ENCODE measurements at places on chromosomes 12 and 14. TPM values are rescaled to one million over a fixed set of nuclear protein-coding genes. Genes with fewer than 3 reads are reported as not detected.

GRCh38 chr12:132131952-132132351, 12.2 kb downstream of the DDX51 start:
- DNase-seq: peak; percentile 53
- peaks cover 3% of the 10 kb centered on the region for H3K36me3 ChIP-seq
- no peak overlapping the region for H3K27ac ChIP-seq
- no peak overlapping the region for H3K4me3 ChIP-seq

DNA sequence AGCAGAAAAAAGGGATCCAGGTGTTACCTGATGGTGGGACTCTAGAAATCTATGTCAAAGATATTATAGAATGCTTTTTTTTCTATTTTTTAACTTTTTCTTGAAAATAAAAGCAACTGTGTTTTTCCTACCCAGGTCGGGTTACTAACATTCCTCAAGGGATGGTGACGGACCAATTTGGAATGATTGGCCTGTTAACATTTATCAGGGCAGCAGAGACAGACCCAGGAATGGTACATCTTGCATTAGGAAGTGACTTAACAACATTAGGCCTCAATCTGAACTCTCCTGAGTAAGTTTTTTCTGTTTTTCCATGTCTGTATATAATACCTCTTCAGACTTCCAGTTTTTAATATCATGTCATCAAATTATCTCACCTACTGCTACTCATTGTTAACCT, 27.6 kb upstream of the KCNMB4 start:
- peaks cover 78% of the 10 kb centered on the region for H3K36me3 ChIP-seq
- no peak for DNase-seq
- H3K27ac ChIP-seq: no peak overlapping the region
- H3K4me3 ChIP-seq: no peak overlapping the region
- H3K27me3 ChIP-seq: no peaks in the 10 kb centered on the region

GRCh38 chr14:68257969-68258368, 438.4 kb downstream of the RAD51B start:
- no peak overlapping the region for H3K4me3 ChIP-seq
- peaks cover 6% of the 10 kb centered on the region for H3K4me1 ChIP-seq
- DNase-seq: no peak
- no peak overlapping the region for H3K27ac ChIP-seq
- no peaks in the 10 kb centered on the region for H3K27me3 ChIP-seq

DNA sequence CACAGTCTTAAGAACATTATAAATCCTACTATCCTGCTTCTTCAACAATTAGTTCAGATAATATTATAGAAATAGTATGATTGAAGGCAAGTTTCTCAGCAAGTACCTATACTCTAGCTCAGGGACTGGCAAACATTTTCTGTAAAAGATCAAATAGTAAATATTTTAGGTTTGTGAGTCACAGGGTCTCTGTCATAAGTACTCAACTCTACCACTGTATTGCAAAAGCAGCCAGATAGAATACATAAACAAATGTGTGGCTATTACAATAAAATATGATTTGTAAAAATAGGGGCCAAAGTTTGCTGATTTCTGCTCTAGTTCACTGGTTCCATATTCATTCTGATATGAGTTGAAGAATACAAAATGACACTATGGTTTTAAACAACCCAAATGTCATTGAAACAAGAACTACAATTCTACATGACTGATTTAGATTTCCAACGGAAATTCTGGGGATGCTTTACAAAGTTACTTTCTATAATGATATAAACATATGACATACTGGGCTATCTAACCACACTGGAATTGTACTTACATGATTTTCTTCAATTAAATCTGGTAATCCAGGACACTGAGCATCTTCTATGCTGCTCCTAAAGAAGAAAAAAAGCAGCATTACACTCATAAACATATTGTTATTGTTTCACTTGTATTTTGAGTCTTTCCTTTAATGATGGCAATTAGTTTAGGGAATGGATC, 23.2 kb downstream of the LGALS3 start:
- DNase-seq: no peak
- no peak overlapping the region for H3K27ac ChIP-seq
- no peaks in the 10 kb centered on the region for H3K4me1 ChIP-seq
- no peak overlapping the region for H3K4me3 ChIP-seq
- no peaks in the 10 kb centered on the region for H3K36me3 ChIP-seq

- DNase-seq: no peak
- no peaks in the 10 kb centered on the region for H3K27me3 ChIP-seq
- no peaks in the 10 kb centered on the region for H3K4me1 ChIP-seq
- no peaks in the 10 kb centered on the region for H3K36me3 ChIP-seq
- H3K4me3 ChIP-seq: no peak overlapping the region
- H3K27ac ChIP-seq: no peak overlapping the region
These were observed 1036.2 kb upstream of the FLRT2 start for GRCh38 chr14:84493779-84494178.

- H3K36me3 ChIP-seq: no peaks in the 10 kb centered on the region
- H3K4me3 ChIP-seq: no peak overlapping the region
- H3K27ac ChIP-seq: no peak overlapping the region
- peaks cover 5% of the 10 kb centered on the region for H3K4me1 ChIP-seq
- H3K27me3 ChIP-seq: peaks cover 22% of the 10 kb centered on the region
These were observed 68.4 kb upstream of the DLK1 start for GRCh38 chr14:100658181-100658886.

GRCh38 chr12:102050660-102051430, 10.9 kb downstream of the WASHC3 start:
- no peak overlapping the region for H3K27ac ChIP-seq
- no peaks in the 10 kb centered on the region for H3K27me3 ChIP-seq
- H3K4me1 ChIP-seq: peaks cover 5% of the 10 kb centered on the region

DNA sequence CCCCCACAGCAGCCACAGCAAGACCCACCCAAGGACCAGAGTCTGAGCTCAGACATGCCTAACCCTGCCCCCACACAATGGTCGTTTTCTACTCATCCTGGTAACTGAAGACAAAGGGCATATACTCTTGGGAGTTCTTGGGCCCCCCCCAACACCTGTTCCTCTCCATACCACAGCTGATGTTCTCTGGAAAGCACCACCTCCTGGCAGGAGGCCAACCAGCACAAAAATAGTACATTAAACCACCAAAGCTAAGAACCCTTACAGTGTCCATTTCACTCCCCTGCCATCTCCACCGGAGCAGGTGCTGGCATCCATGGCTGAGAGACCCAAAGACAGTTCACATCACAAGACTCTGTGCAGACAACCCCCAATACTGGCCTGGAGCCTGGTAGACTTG, 80.6 kb upstream of the DAAM1 start:
- H3K27me3 ChIP-seq: no peaks in the 10 kb centered on the region
- H3K4me3 ChIP-seq: no peak overlapping the region
- DNase-seq: no peak

- no peaks in the 10 kb centered on the region for H3K4me1 ChIP-seq
- no peaks in the 10 kb centered on the region for H3K27me3 ChIP-seq
- H3K36me3 ChIP-seq: no peaks in the 10 kb centered on the region
These were observed 20.7 kb downstream of the ASCL1 start for GRCh38 chr12:102977945-102978706.

The CDH24 gene
- total RNA-seq: 7.8 TPM

The ADGRD1 gene
- total RNA-seq: 113 TPM

The GAS2L3 gene
- total RNA-seq: 15.1 TPM

The MIPOL1 gene
- 10.0 TPM for total RNA-seq

The CLEC6A gene
- 2.0 TPM for total RNA-seq

The KRT80 gene
- total RNA-seq: 8.6 TPM
